ENCODE measurements at places on chromosomes 7 and 10.
A peak's percentile ranks its signal among the peaks of the same experiment; 100 is the strongest.

DNA sequence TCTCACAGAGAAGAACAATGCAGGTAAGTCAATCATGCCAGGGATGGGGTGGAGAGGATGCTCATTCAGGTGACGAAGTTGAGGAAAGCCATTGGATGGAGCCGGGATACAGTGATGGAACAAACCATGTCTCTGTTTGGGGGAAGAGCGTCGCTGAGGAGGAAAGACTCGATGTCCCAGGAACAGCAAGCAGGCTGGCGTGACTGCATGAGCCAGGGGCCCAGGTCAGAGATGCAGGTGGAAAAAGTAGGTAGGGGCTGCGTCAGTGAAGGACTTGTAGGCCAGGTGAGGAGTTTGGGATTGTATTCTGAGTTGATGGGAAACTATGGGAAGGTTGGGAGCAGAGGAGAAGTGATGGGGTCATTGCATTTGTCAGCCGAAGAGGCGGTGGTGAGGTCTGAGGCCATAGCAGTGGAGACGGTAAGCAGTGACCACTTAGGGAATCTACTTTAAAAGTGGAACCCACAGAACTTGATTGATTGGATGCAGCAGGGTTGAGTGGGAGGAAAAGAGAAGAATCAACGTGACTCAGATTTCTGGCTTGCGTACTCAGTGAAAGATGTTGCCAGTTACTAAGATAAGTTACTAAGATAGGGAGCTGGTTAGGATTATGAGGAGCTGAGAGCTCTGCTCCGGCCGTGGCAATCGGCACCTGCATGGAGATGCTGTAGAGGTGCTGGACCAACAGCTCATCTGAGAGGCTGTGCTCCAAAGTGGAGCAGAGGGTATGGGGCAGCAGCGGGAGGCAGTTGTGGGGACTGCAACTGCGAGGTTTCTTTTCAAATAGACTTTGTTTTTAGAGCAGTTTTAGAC is 12.5 kb upstream of the IL2RA start:
- no peak for DNase-seq

- no peak for DNase-seq
These were observed 44.9 kb downstream of the PNLIPRP2 start for GRCh38 chr10:116665541-116666125.

GRCh38 chr7:714251-714671 is 12.2 kb upstream of the DNAAF5 start:
- DNase-seq = no peak

- DNase-seq = no peak
These were observed 55.9 kb downstream of the USP6NL start for GRCh38 chr10:11555556-11555955.

DNA sequence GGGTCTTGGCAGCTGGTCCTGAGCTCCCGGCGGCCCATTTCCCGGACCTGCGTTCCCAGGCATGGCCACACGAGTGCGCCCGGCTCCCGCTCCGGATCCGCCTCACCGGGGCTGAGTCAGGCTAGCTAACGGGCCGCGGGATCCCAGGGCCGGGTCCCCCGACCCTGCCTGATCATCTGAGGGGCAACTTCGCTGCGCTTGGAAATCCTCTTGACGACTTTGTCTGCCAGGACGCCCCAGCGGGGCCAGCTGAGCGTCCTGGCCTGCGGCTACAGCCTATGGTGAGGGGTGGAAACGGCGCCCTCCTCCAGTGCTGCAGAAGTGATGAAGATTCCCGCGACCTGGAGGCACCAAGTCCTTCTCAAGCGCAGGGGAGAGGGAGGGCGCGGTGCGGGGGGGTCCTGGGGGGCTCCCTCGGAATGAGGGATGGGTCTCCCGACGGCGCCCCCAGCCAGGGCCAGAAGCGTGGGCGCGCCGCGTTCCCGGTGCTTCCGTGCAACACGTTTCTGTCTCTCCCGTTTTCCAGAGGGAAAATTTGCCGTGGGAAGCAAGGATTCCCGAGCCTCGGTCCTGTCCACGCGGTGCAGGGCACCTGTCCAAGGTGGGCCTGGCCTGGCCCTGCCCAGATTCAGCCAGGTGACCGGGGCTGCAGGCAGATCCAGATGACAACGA is 212.4 kb downstream of the CCSER2 start:
- DNase-seq = peak; percentile 43

- no peak for DNase-seq
These were observed 117.5 kb upstream of the LRRN3 start for GRCh38 chr7:110973196-110973990.
